GM03348 (cell line): ENCODE measurements at places on chromosomes 11 and 22.

DNA sequence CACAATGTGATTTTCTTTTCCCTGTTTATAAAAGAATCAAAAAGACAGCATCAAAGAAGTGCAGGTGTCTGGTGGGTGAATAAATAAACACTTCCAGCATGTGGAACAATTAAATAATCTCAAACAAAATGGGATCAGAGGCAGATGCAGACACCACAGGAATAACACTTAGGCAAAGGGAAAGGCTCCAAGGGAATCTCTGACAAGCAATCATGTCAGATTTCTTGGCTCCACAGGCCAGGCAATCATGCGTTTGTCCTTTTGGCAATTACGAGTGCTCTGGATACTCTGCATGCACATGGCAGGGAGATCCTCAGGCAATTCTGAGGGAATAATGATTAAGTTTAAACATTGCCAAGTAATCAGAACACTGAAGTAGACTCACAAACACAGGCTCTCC is 403.5 kb upstream of the LUZP2 start:
- DNase-seq, result no peak

DNA sequence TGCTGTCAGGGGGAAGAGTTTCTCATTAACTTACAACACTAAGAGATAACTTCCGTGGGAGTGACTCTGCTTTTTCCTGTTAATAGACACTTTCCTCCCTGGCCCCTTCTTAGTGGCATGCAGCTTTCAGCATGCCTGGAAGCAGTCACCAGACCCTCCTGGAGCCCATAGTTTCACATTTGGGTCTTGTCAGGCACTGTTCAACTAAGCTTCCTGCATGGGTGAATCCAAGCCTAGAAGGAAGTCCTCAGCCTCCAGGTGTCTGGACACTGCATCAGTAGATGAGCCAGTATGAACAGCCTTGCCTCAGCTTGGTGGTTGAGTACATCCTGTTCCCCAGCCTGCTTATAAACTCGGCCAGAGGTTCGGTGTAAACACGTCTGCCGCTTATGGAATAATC is 68.1 kb downstream of the PPP6R3 start:
- DNase-seq, result no peak

GRCh38 chr22:45600790-45601730 is 70.6 kb upstream of the ATXN10 start:
- peak; percentile 44 for DNase-seq

DNA sequence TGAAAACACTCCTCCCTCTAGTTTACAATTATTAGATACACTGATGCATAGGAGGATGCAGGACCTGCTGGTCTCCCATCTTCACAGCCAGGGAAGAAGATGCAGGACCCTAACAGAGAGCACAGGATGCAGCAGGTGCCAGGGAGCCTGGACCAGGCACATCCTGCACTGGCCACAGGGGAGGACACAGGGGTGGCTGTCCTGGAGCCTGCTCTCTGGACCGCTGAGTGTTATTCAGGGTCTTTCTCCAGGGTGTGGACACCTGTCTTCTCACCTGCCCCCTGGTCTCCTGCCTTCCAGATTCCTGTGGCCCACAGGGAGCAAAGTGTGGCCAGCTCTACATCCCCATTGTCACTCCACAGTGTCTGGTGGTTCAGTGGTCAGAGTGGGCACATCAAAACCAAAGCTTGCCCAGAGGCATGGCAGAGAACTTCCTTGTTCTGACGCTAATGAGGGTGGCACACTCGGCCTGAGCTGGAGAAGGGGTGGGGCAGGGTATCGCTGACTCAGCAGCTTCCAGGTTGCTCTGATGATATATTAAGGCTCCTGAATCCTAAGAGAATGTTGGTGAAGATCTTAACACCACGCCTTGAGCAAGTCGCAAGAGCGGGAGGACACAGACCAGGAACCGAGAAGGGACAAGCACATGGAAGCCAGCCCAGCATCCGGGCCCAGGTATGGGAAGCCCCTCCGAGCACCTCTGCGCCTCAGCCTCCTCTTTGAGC is at the start of gene APOBEC3A:
APOBEC3A (plus strand) TSS at position 564 of the 725 bp plus-strand sequence; CDS start at position 647, 83 bp downstream.
- DNase-seq, result no peak

DNA sequence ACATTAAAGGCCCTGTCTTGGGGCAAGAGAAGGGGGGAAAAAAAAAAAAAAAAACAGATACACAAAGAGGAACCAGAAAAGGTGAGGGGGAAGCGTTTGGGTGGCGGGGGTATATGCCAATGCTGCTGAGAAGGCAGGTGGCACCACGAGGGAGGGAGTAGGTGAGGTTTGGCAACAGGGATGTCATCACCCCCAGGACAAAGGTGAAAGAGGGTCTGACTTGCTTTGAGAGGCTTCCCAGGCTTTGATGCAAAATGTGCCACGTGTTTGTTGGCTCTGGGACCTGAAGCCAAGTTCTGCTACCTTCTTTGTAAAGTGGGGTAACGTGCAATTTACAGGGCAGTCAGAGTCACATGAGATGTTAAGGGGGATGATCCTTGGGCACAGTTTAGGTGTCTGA is 4.1 kb downstream of the YPEL1 start:
- no peak for DNase-seq

DNA sequence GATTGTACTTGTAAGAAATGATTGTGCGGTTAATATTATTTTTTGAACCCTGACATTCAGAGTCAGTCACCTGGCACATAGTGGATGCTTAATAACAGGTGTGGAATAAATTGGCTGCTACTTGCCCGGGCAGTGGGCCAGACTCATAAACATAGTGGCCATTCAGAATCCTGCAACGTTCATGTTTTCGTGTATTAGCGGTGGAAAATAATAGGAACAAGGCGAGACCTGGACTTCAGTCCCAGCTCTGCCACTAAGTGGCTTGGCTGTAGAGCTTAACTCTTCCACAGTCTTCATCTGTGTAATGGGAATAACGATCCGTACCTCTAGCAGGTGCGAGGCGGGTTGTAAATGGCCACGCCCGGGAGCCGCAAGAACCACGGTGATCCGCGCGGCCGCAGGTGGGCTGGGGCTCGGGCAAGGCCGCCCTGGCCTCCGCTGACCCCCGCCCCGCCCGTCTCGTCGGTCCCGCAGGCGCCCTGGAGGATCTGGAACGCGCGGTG is 761 bp upstream of the TMEM25 start:
- no peak for DNase-seq

DNA sequence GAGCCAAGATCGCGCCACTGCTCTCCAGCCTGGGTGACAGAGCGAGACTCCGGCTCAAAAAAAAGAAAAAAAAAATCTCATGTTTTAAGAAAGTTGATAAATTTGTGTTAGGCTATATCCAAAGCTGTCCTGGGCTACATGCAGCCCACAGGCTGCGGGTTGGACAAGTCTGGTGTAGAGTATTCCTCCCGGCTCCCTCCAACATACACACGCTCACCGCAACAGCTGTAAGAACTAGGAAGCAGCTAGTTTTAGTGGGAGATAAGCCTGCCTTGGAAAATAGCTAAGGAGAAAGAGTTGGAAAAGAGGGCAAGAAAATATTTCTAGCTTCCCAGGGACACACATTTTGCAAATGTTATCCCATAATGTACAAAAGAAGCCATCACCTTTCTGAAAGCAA is 46.6 kb downstream of the CELF1 start:
- no peak for DNase-seq

DNA sequence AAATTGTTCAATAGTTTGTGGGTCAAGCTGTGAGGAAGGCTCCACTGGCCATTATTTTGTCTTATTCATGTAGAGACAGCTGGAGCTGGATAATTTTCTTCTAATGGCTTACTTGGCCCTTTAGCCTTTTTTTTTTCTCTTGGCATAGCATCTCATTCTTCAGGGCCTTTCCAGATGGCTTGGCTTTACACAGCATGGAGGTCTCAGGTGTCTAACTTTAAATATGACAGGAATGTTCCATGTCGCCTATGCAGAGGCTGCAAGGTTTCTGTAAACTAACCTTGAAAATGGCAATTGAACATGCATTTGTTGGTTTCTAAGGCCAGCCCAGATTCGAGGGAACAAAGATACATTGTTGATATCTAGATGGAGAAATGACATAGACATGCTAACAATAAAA is 247.9 kb upstream of the CNTN5 start:
- DNase-seq, result no peak
